ENCODE measurements at places on chromosomes 12 and 14. TPM values are rescaled to one million over a fixed set of nuclear protein-coding genes. Genes with fewer than 3 reads are reported as not detected.

- DNase-seq, result no peak
Measured at GRCh38 chr14:89484051-89484844, 67.2 kb upstream of the FOXN3 start.

The NEDD1 gene
- total RNA-seq, result 22.2 TPM

The MARS1 gene
- total RNA-seq, result 121 TPM

The NR4A1 gene
- 688 TPM for total RNA-seq

The CMKLR1 gene
- 20.6 TPM for total RNA-seq

The A2M gene
- total RNA-seq, result 942 TPM

- DNase-seq, result peak; percentile 71
Measured at GRCh38 chr12:6277982-6278438, 32.5 kb upstream of the PLEKHG6 start.

The FGF23 gene
- not detected for total RNA-seq

- no peak for DNase-seq
Measured at GRCh38 chr12:121668750-121669520, 519 bp downstream of the MORN3 start.

GRCh38 chr14:99318091-99318958 is 46.3 kb upstream of the BCL11B start:
- DNase-seq, result no peak

The ACRBP gene
- 1.9 TPM for total RNA-seq

DNA sequence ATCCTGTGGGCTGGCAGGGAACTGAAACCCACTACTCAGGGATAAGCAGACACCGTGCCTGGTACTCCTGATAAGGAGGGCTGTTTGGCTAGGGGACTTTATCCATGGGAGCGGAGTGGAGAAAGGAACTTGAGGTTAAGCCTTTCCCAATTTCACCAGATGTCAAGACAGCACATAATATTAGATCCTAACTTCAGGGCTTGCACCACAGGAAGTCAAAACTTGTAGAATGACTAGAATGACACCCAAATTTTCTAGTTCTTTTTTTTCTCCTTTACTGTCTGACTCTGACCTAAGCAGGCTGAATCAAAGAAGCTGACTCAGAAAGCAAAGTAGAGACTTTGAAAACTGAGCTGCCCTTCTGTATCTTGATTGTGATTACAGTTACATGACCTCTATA is 7.1 kb upstream of the CGRRF1 start:
- DNase-seq, result no peak

All from sciatic nerve (tissue), 2 donors.